NCI-H2171 (cell line): ENCODE measurements at places on chromosomes 2 and 18.

GRCh38 chr2:207038299-207038698, 99.0 kb downstream of the CPO start:
- no peak for DNase-seq

DNA sequence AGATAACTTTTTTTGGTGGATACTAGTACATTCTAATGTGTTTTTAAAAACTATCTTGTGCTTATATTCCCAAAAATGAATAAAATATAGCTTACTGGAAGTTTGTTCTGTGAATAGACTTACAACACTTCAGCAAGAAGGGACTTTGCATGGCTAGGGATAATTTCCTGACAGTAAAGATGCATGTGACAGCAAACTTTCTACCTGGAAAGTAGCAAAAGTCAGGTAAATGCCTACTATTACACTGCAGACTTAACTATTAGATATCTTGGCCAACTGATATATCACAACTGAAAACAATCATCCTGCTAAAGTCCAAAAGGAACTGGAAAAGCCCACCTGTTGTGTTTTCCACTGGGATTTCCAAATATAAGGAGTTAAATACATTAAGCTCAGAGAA, 1753.5 kb upstream of the CELF4 start:
- DNase-seq = no peak

- peak; percentile 61 for DNase-seq
Observed at GRCh38 chr2:37653805-37654378, 17.6 kb downstream of the CDC42EP3 start.

- peak; percentile 21 for DNase-seq
Observed at GRCh38 chr2:37414470-37414949, 70.1 kb downstream of the QPCT start.

DNA sequence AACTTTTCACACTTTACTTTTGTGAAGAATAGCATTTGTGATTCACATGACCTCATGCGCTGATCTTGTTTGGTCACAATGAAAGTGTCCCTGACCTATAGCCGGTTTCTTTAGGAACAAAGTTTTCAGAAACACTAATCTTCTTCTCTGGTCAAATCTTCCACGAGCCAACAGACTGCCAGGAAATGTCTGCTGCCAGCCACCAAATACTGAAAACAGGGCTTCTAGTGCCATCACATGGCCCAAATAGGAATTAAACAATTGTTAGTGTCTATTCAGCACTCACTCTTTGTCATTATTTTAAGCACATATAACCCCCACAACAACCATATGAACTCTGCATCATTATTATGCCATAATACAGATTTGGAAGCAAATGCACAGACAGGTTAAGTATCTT, 286.5 kb upstream of the SYT4 start:
- DNase-seq = peak; percentile 18

DNA sequence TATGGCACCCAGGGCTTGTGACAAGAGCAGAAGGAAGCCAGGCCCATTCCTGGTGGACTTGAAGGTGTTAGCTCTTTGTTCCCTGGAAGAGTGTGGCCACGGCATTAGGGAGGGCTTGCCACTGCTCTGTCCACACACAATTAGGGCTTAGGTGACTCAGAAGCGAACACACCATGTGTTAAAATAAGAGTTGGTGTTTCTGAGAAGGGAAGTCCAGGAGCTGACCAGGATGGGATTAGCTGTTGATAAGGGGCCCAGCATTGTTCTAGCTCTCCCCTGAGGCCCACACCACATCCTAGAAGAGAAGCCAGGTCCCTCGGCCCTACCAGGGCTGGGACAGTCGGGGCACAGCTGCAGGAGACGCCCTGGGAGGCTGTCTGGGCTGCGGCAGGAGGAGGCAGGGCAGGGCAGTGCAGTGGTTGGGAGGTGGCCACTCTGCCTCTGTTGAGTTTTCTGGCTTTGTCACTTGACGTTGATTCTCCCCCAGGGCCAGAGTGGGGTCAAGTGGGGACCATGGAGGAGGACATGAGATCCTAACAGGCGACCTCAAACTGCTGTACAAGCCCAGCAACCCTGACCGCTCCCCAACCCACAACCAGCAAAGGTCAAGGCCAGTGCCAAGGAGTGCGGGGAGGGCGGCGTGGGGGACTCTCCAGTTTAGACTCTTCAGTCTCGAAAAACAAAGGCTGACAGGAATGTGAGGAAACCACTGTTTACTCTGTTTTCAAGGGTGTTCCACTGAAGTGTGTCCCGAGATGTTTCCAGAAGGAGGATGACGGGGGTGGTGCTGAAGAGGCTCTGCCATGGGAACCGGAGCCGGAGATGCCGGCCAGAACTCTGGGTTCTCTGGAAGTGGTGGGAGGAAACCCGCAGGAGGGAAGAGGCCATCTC, 16.8 kb downstream of the GNLY start:
- no peak for DNase-seq

DNA sequence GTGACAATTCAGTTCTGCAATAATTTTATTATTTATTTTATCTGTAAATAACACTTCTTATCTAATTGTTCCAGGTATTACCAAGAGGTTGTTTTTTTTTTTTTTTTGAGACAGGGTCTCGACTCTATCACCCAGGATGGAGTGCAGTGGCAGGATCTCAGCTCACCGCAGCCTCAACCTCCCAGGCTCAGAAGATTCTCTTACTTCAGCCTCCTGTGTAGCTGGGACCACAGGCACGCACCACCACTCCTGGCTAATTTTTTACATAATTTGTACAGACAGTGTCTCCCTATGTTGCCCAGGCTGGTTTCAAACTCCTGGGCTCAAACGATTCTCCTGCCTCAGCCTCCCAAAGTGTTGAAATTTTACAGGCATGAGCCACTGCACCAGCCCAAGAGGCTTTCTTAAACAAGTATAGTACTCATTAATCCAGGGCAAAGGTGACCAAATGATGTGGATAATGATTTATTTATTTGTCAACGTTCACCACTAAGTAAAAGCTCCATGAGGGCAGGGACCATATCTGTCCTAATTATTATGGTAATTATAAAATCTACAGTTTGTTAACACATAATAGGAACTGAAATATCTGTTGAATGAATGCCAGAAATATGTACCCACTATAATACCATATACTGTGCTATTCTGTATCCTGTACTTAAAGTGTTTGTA, 12.0 kb downstream of the STK17B start:
- no peak for DNase-seq

DNA sequence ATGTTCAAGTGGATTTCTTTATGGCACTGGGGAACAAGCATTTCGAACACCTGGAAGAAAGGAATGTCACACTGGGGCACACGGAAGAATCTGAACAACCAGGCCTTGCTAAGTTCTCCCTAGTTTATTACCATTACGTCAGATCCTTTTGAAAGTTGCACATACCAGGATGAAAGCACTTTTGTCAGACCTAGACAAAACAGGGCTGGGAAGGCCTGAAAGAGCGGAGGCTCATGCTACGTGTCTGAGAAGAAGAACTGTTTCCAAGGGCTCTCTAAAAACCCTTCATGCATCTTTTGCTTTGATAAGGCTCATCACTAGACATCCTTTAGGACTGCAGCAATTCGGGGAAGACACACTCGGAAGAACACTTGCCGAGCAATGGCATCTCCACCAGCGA, 15.4 kb upstream of the SLC25A52 start:
- no peak for DNase-seq

GRCh38 chr2:113129519-113130078, 2.2 kb downstream of the IL1RN start:
- DNase-seq = no peak

DNA sequence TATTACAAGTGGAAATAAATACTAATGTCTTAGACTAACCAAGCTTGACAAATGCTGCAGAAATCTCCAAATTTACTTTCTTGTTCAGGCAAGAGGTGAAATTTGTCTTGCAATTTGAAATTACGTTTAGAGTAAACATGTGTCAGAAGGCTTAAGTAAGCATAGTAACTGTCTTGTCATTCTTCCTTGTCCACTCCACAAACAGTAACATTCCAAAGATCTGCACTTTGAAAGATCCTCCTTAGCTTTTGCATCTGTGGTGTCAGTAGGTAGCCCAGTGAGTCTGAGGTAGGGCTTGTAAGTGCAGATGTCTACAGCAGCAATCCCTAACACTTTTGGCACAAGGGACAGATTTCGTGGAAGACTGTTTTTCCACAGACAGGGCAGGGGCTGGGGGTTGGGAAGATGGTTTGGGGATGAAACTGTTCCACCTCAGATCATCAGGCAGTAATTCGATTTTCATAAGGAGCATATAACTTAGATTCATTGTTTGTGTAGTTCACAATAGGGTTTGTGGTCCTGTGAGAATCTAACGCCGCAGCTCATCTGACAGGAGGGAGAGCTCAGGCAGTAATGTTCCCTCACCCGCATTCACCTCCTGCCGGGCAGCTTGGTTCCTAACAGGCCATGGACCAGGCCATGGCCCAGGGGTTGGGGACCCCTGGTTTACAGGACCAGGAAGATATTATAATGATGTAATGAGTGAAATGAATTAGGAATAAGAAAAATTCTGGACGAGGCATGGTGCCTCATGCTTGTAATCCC, 18.6 kb downstream of the RASGRP3 start:
- DNase-seq = no peak

GRCh38 chr2:231627384-231628120, 34.9 kb downstream of the TEX44 start:
- DNase-seq = no peak

DNA sequence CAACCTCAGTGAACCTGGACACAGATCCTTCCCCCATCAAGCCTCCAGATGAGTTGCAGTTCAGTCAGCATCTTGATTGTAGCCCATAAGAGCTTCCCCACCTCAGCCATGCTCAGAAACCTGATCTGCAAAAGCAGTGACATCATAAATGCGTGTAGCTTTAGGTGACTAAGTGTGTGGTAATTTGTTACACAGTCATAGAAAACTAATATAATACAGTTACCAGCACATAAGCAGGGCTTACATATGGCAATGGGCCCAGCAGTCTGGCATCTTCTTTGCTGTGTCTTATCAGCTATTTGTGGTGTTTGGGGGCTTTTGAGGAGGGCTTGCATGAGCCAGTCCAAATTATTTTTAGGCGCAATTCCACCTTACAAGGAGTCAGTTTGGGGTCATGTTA, 807.0 kb downstream of the SLC4A3 start:
- no peak for DNase-seq
